Thyroid gland (tissue), 4 donors: ENCODE measurements at places on chromosomes 3 and 15. TPM values are rescaled to one million over a fixed set of nuclear protein-coding genes. Genes with fewer than 3 reads are reported as not detected.

ITPKA gene
- 0.83 TPM for total RNA-seq

CA12 gene
- 3.9 TPM for total RNA-seq

IL20RB gene
- total RNA-seq = 0.33 TPM

ATR gene
- 62.1 TPM for total RNA-seq

ISL2 gene
- not detected for total RNA-seq

CRYGS gene
- 4.2 TPM for total RNA-seq

CCR1 gene
- total RNA-seq = 1.4 TPM

MUC13 gene
- total RNA-seq = not detected

ZNF445 gene
- total RNA-seq = 9.2 TPM

ERICH6 gene
- not detected for total RNA-seq

GPR62 gene
- 0.56 TPM for total RNA-seq

GRCh38 chr3:49213541-49213943 lies 42.1 kb downstream of the KLHDC8B start:
- DNase-seq = no peak

DNA sequence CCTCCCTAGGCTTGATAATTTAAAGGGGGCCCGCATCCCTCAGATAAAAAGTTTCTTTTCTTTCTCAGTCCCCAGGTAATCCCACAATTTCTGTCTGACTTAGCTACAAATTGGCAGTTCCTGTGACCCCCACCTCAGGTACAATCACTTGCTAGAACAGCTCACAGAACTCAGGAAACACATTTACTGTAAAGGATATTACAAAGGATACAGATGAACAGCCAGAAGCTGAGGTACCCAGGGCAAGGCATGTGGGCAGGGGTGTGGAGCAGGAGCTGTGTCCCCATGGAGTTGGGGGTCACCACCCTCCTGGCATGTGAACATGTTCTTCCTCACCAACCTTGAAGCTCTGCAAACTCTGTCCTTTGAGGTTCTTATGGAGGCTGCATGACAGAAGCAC lies 73.8 kb downstream of the CMTM8 start:
- no peak for DNase-seq

DNA sequence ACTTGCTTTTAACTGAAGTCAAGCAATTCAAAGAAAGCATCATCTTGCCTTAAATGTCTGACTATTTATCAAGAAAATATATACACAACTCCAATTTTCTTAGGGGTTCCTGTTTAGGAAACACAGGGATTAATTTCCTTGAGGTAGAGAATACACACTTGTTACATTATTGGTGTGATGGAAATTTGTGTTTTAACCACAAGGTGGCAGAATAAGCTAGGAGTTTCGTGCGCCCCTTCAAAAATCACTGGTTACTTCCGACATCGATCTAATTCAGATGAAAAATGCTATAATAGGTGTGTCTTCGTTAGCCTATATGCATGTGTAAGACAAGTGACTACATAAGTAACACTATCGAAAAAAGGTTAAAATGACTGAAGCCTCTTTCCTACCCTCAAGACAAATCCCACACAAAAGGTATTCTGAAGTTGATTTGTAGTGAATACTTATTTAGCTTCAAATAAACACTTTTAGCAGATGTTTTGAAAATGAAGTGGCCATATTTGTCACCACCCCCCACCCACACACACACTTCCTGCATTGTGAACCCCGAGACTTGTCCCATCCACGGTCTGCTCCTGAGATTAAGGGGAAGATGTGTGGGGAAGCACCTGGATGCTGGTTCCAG lies 246.5 kb downstream of the ROBO1 start:
- no peak for DNase-seq

DNA sequence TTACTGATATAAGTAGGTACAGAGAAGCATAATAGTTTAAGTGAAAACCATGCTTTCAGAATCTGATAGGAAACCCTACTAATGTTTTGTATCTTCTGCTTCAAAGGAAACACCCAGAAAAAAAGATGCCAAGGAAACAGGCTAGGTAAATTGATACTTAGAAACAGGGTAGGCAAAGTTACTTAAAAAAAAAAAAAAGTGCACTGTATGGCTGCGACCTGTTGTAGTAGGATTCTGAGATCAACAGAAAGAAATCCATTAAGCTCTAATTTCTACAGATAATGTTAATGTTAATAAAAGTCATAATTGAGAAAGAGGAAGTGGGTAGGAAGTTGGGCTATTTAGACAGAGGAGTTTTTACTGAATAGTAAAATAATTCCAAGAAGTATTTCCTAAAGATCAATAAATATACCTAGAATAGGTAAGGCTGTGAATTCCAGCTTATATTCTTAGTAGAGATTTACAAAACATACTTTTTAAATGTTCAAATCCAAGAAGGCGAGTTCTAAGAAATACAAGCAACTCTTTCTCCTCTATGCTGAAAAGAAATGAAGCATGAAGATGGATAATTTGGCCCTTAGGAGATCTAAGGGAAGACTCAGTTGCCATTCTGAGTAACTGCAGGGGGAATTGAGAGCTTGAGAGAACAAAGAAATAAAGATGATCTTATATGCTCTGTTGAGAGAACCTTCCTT lies 24.1 kb upstream of the STT3B start:
- no peak for DNase-seq

- DNase-seq = no peak
These were observed 10.6 kb downstream of the ANKUB1 start for GRCh38 chr3:149781741-149782140.

DNA sequence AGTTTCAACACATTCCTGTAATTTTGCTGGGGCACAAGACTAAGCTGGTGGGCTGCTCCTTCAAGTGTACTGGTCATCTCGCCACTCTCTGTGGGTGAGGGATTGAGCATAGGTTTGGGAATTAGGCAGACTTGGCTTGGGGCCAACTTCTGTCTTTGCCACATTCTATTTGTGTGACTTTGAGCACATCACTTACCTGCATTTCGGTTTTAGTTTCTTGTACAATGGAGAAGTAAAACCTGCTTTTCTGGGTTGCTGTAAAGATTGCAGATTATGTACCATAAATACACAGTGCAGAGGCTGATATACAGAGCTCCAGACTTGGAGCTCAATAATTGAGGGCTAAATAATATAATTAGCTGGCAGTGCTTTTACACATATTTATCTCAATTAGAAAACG lies 162.1 kb downstream of the C3orf38 start:
- DNase-seq = no peak

DNA sequence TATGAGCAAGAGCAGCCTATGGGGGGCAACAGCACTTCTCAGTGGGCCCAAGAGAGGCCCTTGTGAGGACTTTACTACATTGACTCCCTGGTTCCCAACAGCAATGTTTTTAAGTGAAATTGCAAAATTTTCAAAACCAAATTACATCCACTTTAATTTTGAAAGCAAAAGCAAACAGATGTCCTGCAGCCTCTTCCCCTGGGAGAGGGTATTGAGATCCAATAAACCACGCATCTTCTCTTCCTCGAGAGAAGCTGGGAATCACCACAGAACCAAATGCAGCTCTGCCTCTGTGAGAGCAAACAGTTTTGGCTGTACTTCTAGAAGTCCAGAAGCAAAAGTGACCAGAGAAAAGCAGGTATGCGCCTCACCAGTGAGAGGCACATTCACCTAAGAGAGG lies 25.2 kb downstream of the NMNAT3 start:
- DNase-seq = no peak

GRCh38 chr3:125212091-125212508 lies 448 bp downstream of the SLC12A8 start:
- peak; percentile 46 for DNase-seq

- no peak for DNase-seq
These were observed 327.1 kb downstream of the KBTBD8 start for GRCh38 chr3:67325231-67325630.

DNA sequence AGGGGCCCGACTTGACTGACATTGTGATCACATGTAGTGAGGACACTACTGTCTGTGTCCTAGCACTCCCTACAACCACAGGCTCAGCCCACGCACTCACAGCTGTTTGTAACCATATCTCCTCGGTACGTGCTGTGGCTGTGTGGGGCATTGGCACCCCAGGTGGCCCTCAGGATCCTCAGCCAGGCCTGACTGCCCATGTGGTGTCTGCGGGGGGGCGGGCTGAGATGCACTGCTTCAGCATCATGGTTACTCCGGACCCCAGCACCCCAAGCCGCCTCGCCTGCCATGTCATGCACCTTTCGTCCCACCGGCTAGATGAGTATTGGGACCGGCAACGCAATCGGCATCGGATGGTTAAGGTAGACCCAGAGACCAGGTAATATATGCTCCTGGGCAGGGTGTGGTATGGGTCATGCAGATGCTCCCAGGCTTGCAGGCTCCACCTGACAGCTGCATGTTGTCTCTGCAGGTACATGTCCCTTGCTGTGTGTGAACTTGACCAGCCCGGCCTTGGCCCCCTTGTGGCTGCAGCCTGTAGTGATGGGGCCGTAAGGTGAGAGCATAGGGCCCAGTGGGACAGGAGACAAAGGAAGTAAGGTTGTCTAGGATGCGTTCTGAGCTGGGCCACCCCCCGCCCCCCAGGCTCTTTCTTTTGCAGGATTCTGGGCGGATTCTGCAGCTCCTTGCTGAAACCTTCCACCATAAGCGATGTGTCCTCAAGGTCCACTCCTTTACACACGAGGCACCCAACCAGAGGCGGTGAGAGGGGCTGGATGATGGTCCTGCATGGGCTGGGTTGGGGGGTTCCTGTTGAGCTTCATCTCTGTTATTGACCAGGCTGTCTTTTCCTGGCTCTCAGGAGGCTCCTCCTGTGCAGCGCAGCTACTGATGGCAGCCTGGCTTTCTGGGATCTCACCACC lies 4.4 kb downstream of the DALRD3 start:
- peak; percentile 47 for DNase-seq

- no peak for DNase-seq
These were observed 1.7 kb downstream of the CFAP44 start for GRCh38 chr3:113439606-113440005.

DNA sequence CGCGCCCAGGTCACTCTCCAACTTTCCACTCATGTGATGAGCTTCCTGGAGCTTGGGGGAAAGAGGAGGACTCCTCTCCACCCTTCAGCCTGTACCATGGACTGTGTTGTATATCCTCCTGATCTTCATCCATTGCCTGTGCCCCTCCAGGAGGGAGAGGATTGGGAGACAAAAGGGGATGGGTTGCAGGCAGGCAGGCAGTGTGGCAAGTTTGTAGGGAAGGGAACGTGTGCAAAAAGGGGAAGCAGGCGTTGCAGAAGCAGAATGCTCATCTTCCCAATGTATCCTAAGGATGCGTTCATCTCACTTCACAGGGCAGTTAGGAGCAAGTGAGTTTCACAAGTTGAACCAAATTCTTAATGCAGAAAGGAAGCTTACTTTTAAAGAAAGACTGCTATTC lies 28.1 kb upstream of the GHSR start:
- DNase-seq = no peak

GRCh38 chr3:6281662-6282061 lies 579.3 kb upstream of the GRM7 start:
- no peak for DNase-seq

- DNase-seq = no peak
These were observed 6.5 kb upstream of the OPA1 start for GRCh38 chr3:193586526-193586925.

GRCh38 chr3:119302697-119303551 lies 8.7 kb downstream of the ARHGAP31 start:
- DNase-seq = no peak

GRCh38 chr3:131605916-131606315 lies 103.1 kb upstream of the MRPL3 start:
- DNase-seq = no peak
